ENCODE measurements at places on chromosomes 11 and 22.

GRCh38 chr11:128848815-128849455, 18.2 kb downstream of the KCNJ1 start:
- DNase-seq = peak; percentile 73

- DNase-seq = no peak
Observed at GRCh38 chr11:11611381-11611780, 10.4 kb downstream of the GALNT18 start.

GRCh38 chr22:49218142-49218541, 609.5 kb downstream of the BRD1 start:
- no peak for DNase-seq

DNA sequence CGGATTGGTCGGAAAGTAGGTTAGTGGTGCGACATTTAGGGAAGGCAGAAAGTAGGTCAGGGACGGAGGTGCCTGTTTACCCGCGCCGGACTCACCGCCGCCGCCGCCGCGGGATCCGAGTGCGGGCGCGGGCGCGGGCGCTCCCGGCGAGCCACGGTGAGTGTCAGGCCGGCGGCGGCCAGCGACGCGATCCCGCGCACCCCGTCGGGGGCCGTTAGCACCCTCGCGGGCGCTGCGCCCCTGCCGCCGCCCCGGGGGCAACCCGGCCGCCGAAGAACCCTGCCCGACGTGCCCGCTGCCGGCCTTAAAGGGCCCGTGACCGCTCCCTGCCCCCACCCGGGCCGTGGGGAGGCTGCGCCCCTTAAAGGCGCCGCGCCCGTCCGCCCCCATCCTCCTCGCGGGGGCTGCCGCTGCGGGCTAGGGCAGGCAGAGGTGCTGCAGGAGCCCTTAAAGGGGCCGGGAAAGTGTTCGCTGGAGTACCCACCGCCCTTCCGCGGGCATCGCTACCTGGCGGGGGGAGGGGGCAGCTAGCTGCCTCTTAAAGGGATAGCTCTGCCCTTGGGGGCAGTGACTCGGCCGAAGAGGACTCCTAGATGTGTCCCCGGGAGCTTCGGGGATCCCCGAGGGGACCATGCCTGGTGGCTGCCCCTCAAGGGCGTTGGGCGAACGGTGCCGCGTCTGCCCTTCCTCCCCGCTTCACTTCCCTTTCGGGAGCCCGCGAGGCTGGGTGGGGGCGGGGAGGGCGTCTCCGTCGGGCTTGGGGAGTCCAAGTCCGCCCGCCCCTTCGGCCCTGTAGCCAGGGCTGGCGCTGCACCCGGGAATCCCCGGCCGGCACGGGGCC, at the start of gene BMAL1:
TSS of gene BMAL1 (plus strand) at position 23 of the 841 bp plus-strand sequence. CDS start 76,519 bp downstream, outside the sequence.
- peak; percentile 58 for DNase-seq

- no peak for DNase-seq
Observed at GRCh38 chr11:96315476-96315875, 27.5 kb downstream of the MAML2 start.

DNA sequence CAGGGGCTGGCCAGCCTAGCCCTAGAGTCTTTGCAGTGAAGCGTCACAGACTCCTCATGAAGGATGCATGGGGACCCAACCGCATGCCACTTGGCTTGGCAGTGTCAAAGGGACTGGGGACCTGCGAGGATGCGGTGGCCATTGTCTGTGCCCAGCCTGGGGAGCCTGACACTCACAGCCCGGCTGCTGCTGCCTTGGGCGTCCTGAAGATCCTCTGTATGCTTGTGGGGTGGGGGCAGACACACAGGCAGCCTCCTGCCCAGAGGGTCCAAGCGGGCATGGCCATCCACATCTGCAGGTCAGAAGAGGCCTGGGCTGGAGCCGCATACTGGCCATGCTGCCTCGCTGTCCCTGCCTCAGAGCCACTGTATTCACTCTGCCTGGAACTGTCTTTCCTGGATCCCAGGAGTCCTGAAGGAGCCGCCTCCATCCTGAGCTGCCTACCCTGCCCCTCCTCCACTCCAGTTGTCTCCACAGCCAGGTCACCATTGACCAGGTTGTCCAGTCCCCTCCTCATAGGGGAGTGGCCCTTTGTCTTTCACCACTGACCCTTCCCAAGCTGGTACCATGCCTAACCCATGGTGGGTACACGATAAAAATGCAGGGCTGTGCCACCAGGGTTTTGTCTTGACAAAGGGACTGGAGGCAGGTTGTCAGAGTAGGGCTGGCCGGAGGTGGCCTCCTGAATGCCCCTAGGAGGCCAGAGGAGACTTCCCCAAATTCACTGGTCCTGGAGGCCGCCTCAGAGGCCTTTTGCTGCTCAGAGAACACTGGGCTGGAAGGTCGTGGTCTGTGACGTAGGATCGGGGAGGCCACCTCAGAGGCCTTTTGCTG, 107.0 kb downstream of the KCNQ1OT1 start:
- DNase-seq = no peak

DNA sequence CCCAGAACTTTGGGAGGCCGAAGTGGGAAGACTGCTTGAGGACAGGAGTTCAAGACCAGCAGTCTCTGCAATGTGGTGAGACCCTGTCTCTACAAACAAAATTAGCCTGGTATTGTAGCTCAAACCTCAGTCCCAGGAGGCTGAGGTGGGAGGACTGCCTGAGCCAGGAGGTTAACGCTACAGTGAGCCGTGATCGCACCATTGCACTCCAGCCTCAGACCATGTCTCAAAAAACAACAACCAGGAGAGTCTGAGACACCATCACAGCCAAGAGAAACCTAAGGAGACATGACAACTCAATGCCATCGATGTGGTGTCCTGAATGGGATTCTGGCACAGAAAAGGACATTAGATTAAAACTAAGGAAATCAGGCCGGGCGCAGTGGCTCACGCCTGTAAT, 28.3 kb upstream of the KDM2A start:
- DNase-seq = no peak

- DNase-seq = no peak
Observed at GRCh38 chr22:46084943-46085827, 65.1 kb upstream of the PPARA start.
